Right renal cortex interstitium (tissue), 3 donors: ENCODE measurements at places on chromosomes 5 and 9. TPM values are rescaled to one million over a fixed set of nuclear protein-coding genes. Genes with fewer than 3 reads are reported as not detected.
A peak's percentile ranks its signal among the peaks of the same experiment; 100 is the strongest.

Gene ALDH1A1
- 327 TPM for polyA plus RNA-seq

Gene SPATA31A3
- polyA plus RNA-seq: not detected

Gene PCDHGA6
- 5.8 TPM for polyA plus RNA-seq

DNA sequence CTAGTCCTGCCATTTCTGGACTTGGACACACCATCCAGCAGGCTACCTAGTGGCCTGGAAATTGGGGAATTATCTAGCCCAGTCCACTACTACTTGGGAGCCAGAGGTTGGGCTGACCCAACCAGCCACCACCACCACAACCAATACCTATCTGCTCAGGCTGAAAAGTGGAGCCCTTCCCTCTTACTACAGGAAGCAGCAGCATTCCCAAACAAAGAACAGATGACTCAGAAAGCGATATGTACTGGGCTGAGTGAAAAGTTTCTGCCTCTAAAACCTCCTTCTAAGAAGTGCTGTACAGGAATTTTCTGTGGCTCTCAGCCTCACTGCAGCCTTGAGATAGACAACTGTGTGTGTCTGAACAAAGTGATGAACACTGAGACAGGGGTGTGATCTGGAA lies 279.4 kb downstream of the CDH10 start:
- DNase-seq: no peak

- no peak for DNase-seq
Measured at GRCh38 chr9:84432746-84433145, 92.2 kb upstream of the SLC28A3 start.

DNA sequence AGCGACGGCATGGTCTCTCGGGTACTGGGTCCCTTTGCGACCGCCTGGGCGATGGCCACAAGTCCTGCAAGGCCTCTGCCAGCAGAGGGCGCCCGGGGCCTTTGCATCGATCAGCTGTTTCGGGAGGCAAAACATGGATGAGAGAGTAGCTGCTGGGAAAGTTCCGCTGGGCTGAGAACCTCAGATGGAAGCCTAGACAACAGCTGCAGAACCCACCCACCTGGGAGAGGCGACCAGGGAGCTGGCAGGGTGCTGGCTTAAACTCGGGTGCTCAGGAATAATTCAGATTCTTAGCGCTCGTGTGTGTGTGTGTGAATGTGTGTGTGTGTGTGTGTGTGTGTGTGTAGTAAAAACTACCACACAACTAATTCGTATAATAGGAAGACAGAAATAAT lies 50.0 kb downstream of the TRIM32 start:
- no peak for DNase-seq

Gene LHX3
- polyA plus RNA-seq: not detected

DNA sequence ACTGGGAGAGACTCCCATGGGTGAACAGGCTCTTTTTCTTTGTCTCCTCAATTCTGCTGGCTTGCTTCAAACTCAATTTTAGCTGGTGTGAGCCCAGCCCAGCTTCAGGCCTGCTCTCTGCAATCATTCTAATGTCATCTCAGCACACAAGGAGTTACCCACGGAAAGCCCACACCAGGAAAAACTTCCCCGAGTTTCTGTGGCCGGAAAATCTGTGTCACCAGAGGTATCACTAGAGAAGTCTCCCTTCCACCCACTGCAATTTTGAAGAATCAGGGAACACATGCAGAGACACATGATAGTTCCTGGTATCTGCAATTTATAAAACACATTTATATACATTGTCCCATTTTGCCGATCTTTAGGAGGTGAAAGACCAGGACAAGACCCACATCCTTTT lies 13.5 kb upstream of the NDFIP1 start:
- DNase-seq: no peak

DNA sequence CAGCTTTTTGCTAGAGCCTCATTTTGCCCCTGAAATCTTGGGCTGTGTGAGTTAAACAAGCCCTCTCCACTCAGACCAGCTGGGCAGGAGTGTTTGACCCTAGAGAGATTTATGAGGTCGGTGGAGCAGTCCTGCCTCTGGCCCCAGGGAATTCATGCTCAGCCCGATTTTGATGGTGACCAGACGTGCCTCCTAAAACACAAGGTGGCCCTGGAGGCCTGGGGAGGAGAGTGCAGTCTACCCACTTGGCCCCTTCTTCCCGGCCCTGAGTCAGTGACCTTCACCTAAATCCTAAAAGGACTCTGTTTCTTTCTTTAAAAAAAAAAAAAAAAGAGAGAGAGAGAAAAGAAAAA lies 86.6 kb upstream of the SAP30L start:
- DNase-seq: peak; percentile 23

DNA sequence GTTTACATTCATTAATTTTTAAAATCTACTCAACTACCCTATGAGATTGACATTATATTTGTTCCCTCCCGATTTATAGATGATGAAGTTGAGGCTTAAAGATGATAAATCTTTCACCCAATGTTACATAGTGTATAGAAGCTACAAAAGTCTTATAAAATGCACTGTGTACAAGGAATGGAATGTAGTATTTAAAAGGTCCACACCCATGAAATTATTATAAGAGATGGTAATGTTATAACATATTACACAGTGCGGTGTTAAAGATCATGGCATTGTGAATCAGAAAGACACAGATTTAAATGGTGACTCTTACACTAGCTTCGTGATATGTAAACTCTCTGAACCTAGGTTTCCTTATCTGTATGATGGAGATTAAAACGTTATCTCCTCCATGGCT lies 141.6 kb upstream of the CHD1 start:
- DNase-seq: no peak

GRCh38 chr5:63154476-63155309 lies 576.1 kb downstream of the LRRC70 start:
- no peak for DNase-seq

Gene F12
- 3.5 TPM for polyA plus RNA-seq

GRCh38 chr9:29625292-29625731 lies 2052.0 kb upstream of the C9orf72 start:
- no peak for DNase-seq
